ENCODE measurements at places on chromosomes 5 and 9. TPM values are rescaled to one million over a fixed set of nuclear protein-coding genes. Genes with fewer than 3 reads are reported as not detected.

Gene PSMD5
- total RNA-seq: 38.3 TPM

DNA sequence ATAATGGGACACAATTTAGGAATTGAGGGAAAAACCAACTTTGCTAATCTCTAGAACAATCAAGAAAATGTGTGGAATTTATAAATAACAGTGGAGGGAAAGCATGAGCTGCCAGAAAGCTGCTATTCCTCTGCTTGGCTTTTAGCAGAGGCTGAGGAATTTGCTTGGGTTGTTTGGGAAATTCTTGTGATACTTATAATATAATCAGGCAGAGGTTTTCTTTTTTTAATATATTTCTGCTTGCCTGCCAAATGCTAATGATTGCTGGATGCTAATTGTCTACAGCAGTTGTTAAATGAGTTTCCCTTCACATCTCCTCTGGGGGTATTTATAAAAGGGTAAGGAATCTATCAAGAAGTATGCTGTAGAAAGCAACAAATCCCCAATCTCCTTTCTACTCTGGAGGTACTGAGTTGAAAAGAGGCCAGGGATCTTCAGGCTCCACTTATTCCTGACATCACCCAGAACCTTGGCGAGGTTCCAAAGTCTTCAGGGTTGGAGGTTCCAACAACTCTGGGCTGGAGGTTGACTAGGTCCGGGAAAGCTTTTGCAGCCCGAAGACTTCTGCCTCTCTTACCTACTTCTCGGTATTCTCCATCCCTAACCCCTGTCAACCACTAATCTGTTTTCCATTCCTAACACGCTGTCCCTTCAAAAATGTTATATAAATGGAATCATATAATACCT is 60.4 kb upstream of the TMED7 start:
- no peak overlapping the region for H3K4me3 ChIP-seq
- H3K27ac ChIP-seq: no peak overlapping the region
- H3K4me1 ChIP-seq: peaks cover 3% of the 10 kb centered on the region
- H3K27me3 ChIP-seq: no peaks in the 10 kb centered on the region
- peak; percentile 34 for DNase-seq

GRCh38 chr5:136027311-136027710 is 1.5 kb upstream of the TGFBI start:
- H3K27me3 ChIP-seq: no peaks in the 10 kb centered on the region
- no peaks in the 10 kb centered on the region for H3K36me3 ChIP-seq
- peaks cover 9% of the 10 kb centered on the region for H3K4me1 ChIP-seq
- no peak overlapping the region for H3K4me3 ChIP-seq

DNA sequence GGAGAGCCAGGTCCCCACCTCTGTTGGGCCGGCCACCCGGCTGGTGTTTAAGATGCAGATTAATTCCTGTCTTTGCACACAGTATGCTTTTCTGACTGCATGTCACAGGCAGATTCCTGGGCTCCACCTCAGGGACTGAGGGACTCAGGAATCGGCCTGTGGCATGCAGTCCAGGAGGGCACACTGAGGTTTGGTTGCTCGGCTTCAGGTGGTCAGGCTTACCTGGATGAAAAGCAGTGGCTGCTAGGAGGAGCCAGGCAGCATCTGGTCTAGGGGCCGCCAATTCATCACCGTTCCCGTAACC is 1.1 kb downstream of the WDR5 start:
- peaks cover 12% of the 10 kb centered on the region for H3K4me1 ChIP-seq
- no peaks in the 10 kb centered on the region for H3K27me3 ChIP-seq
- DNase-seq: no peak
- no peak overlapping the region for H3K27ac ChIP-seq
- H3K4me3 ChIP-seq: peak overlapping the region; percentile 69
